Activated CD8-positive, alpha-beta memory T cell treated with anti-CD3 and anti-CD28 coated beads for 24 hours (primary cell): ENCODE measurements at places on chromosomes 2 and 18.

GRCh38 chr2:12066986-12067385 lies 320.6 kb downstream of the LPIN1 start:
- DNase-seq: no peak

DNA sequence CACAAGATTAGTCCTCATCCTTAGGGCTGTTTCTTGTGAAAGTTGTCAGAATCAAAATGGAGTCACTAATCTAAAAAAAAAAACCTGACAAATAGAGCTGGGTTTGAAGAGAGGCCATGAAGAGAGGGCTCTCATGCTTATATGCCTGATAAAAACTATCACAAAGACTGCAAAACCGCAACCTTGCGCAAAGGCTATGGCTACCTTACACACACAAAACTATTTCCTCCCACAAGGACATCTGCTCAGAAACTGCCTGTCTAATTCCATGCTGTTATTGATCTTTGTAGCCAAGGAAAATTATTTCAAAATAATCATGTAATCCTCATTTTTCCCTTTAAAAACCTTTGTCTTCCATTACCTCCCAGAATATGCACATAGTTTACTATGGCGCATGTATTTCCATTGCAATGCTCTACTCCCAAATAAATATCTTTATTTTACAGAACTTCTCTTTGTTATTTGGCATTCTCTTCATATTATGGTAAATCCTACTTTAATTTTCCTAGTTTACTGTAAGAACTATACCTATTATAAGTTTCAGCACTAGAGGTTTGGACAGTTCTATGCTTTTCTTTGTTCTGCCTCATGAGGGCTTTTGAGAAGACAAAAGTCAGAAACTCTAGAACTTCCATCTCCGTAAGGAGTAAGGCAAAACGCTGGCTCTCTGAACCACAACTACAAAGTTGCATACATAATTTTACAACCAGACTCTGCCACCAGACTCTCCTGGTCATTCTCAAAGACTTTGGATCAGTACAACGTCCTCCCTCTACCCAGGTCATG lies 9.6 kb upstream of the DPYSL5 start:
- DNase-seq: no peak

DNA sequence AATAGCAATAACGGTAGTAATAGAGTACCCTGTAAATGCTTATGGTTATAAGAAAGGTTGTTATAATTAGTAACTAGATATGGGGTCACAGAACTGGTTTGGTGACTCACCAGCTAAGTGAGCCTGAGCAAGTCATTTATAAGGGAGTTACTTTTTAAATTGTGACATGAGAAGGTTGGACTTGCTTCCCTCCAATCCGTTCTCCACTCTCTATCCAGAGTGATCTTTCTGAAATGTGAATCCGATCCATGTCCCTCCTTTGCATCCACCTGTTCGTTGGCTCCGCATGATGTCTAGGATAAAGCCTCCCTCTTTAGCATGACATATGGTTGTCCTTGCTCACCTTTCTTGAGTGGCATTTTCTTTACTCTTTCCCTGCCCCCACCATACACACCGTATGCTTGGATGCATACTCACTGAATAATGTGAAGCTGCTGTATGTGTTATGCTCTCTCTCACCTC lies 83.1 kb downstream of the CDC42EP3 start:
- DNase-seq: no peak

GRCh38 chr2:159855557-159856061 lies 57.6 kb upstream of the CD302 start:
- no peak for DNase-seq

DNA sequence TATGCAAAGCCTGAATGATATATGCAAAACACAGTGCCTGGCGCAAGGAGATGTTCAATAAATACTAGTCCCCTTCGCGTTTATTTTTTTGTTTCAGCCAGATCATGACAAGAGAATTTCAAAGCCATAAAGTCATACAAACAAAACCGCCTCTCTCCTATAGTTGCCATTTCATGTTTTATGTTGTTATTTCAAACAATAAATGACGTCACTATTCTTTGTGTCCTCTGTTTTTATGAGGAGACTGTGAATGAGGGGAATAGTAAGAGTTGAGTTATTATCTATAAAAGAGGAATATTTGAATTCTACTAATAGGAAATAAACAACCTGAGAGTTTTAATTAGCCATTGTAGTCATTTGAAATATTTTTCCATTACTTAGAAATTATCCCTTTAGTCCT lies 464.5 kb downstream of the THSD7B start:
- DNase-seq: no peak
